Cardiac septum (tissue), 1 donor: ENCODE measurements at places on chromosomes 13 and 19.

DNA sequence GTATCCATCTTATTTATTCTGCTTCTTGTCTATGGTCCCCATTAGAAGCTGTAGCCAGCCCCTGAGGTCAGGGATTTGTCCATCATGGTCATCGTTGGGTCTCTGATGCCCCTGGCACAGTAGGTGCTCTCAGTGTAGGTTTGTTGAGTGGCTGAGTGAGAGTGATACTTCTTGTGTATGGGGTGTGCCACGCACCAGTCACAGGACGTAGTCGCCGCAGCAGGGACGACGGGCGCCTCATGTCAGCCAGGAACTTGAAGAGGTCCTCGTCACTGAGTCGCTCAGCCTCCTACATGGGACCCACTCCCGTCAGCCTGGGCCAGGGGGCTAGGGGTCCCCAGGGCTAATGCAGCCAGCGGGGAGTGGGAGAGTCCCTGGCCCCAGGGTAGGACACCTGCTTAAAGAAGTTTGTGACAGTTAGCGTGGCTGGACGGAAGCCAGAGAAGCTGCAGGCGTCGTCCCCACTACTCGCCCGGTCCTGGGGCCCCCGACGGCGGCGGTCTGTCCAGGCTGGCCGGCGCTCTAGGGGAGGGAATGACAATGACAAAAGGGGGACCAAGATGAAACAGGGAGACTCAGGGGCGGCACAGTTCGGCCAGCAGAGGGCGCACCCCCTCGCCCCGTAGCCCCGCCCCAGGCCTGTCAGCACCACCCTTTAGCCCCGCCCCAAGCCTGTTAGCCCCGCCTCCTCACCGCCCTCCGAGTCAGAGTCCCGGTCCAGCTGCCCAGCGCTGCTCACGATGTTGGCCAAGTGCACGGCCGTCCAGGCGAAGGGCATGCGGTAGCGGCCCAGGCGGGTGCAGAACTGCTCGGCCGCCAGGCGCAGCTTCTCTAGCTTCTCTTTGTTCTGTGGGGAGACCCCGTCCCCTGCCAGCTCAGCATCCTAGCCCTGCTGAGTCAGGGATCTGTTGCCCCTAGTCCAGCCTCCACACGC is 3.7 kb downstream of the ANGPTL8 start:
- peak; percentile 97 for DNase-seq

- DNase-seq: no peak
These were observed 302.9 kb downstream of the LMO7 start for GRCh38 chr13:75938811-75939560.

- DNase-seq: no peak
These were observed 495.0 kb downstream of the PCDH17 start for GRCh38 chr13:58126496-58126895.

DNA sequence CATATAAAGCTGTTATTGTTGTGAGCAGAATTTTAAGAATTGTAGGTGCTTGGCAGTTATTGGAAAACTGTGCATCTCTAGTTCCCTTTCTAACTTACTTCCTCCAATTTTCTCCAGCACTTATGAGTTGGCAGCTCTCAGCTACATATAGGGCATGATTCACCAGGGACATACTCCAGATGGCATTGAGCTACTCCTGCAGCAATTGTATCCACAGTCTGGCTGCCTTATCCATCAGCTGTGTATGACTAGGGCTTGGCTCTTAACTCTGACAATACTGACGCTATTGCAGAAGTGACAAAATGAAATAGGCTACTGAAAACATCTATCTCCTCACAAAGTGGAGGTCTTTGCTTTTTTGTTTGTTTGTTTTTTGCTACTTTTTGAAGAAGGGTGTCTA is 276.7 kb downstream of the POU4F1 start:
- no peak for DNase-seq

- DNase-seq: no peak
These were observed 76.2 kb upstream of the TNFSF11 start for GRCh38 chr13:42497798-42498197.

- no peak for DNase-seq
These were observed 102.5 kb downstream of the COL4A2 start for GRCh38 chr13:110409581-110409992.
